Fibroblast of skin of abdomen (primary cell): ENCODE measurements at places on chromosomes 5 and 9.
A peak's percentile ranks its signal among the peaks of the same experiment; 100 is the strongest.

DNA sequence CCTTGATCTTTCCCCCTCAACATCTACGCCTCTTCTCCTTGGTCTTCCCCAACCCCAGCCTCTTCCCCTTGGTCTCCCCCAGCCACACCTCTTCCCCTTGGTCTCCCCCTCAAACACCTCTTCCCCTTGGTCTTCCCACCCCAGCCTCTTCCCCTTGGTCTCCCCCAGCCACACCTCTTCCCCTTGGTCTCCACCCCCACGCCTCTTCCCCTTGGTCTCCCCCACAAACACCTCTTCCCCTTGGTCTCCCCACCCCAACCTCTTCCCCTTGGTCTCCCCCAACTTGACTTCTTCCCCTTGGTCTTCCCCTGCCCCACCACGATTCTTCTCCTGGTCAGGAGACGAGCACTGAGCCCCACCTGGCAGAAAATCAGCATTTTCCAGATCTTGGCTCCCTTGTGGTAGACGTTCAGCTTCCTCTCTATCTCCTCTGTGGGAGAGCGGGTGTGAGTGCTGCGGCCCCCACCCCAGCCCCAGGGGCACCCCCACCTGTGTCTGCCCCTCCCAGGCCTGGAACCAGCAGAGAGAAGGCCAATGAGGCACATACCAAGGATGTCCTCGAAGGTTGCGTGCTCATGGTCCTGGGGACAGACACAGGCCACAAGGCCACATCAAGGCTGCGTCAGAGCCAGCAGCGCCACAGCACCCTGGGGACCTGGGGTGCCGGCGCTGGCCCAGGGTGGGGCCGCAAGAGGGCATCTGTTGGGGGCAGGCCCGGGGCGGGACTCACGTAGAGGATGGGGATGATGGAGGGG, 7.0 kb downstream of the NSMF start:
- no peak for DNase-seq

GRCh38 chr5:114122852-114123251, 239.0 kb upstream of the KCNN2 start:
- DNase-seq, result no peak

- no peak for DNase-seq
Measured at GRCh38 chr5:612498-613424, 621 bp downstream of the CEP72 start.

DNA sequence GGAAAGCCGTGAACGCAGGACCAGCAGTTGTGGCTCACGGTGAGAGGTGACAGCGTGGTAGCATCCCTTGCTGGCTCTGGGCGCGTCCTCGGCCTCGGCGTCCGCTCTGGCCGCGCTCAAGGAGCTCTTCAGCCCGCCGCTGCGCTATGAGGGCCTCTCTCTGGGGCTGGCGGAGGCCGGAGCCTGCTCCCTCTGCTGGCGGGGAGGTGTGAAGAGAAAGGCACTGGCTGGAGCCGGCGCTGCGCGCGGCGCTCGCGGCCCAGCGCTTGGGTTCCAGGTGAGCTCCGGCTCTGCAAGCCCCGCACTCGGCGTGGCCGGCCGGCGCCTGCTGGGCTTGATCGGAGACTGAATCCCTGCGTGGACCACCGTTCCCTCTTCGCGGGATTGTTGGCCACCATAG, 705.6 kb downstream of the SEMA5A start:
- no peak for DNase-seq

DNA sequence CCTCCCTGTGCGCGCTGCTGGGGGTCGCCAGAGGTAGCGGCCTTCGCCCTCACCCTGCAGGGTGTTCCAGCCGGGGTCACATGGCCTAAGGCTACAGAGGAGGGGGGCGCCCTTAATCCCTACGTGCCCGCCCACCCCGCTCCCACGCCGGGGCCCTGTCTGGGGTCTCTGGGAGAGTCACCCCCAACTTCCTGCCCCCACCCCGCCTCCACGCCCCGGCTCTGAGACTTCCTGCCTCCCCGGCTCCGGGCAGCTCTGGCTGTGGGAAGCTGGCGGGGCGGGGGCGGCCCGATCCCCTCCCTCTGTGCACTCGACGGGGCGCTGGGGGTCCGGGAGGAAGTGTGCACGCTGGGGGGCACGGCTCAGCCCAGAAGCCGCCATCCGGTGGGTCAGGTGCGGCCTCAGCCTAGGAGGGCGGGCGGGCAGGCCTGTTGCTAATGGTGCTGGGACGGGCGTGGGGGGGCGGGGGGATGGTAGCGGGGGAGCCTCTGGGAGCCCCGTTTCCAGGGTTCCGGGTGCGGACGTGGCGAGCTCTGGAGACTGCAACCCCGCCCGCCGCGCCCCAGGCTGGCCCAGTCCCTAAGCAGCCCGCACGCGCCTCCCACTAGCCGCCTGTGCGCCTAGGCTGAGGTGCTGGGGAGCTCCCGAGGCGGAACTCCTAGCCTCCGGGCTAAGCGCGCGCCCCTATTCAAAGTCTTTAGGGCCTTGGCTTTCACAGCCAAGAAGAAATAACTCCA, 61.6 kb downstream of the CXXC5 start:
- peak; percentile 35 for DNase-seq

GRCh38 chr5:117103703-117104102, 529.1 kb upstream of the SEMA6A start:
- DNase-seq, result no peak

DNA sequence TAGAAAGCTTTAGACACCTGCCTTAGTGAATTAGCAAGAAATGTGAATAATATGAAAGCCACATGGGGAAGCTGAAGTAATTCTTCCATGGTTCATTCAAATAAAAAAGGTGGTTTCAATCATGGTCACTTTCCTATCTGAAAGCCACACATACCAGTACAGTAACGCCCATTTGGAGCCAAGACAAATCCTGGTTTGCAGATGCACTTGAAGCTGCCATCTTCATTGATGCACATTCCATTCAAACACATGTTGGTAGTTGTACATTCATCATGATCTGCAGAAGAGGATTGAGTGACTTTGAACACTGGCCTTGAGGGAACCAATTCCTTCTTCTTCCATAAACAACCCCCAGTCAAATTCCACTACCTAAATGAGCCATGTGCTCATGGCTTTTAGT, 161.5 kb downstream of the FBN2 start:
- DNase-seq, result peak; percentile 62

- no peak for DNase-seq
Measured at GRCh38 chr9:72687331-72687730, 165.9 kb downstream of the TMC1 start.

DNA sequence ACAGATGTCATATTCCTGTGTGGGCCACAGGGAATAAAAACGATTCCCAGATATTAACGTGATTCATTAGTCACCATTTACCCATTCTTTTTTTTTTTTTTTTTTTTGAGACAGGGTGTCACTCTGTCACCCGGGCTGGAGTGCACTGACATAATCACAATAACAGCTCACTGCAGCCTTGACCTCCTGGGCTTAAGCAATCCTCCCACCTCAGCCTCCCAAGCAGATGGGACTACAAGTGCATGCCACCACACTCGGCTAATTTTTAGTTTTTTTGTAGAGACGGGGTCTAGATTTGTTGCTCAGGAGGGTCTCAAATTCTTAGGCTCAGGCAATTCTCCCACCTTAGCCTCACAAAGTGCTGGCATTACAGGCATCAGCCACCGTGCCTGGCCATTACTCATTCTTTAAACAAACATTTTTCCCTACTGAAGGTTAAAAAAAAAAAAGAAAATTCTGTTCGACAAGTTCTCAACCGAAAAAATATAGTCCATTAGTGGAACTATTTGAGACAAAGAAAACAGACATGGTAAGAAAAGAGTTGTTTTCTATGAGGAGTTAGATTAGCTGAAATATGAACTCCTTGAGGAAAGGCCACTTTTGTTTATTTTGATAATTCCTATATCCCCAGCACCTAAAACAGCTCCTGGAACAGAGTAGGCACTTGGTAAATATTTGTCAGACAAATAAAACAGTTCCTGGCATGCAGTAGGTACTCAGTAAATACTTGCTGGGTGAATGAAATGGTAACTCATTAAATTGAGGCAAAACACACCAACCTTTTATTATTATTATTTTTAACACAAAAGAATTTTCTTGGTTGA, 32.1 kb upstream of the PDCL start:
- no peak for DNase-seq

GRCh38 chr5:55820488-55820887, 30.7 kb upstream of the IL31RA start:
- DNase-seq, result peak; percentile 55

- DNase-seq, result peak; percentile 92
Measured at GRCh38 chr9:86766912-86767311, 180.4 kb downstream of the GAS1 start.

DNA sequence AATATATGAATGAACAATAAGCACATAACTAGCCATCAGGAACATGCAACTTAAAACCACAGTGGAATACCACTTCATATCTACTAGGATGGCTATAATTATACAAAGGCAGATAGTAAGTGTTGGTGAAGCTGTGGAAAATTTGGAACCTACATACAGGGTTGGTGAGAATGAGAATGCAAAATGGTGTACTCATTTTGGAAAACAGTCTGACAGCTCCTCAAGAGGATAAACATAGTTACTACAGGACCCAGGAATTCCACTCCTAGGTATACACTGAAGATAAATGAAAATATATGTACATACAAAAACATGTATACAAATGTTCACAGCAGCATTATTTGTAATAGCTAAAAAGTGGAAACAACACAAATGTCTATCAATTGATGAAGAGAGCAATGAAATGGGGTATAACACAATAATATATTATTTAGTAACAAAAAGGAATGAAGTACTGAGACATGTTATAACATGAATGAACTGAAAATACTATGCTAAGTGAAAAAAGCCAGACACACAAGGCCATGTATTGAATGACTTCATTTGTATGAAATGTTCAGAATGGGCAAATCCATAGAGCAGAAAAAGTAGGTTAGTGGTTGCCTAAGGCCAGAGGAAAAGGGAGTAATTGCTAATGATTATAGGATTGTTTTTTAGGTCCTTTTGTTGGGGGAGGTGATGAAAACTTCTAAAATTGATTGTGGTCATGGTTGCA, 31.2 kb upstream of the CDK5RAP2 start:
- no peak for DNase-seq

DNA sequence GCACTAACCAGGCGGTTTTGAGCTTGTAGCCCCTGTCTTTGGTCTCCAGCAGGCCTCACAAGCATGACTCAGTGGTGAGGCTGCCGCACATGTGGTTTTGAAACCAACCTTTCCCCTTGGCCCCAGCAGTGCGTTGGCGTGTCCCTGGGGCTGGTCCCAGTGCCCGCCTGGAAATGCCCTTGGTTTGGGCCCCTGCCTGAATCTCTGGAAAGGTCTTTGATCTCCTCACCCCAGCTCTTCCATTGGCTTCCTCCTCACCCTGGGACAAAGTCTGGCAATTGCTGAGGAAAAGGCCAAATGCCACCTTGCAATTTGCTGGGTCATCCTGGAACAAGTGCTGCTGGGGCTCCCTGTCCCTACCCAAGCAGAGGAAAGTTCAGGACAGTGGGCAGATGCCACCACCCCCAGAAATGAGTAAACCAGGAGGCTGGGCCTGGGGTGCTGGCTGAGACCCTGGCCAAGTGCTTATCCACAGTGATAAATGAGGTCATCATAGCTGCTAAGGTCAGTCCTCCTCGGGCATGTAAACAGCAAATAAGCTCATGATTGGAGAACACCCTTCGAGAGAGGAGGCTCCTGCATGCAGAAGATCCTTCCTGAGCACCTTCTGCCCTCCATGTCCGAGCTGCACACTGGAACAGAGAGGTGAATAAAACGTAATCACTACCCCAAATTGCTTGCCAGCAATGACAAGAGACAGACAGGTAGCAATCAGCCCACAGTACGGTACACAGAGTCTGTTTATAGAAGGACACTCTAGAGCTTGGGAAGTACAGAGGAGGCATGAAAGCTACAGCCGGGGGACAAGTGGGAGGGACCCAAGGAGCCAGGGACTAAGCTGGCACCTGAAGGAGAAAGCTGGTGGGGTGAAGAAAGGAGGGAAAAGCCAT, 98.9 kb upstream of the CPEB4 start:
- peak; percentile 29 for DNase-seq

GRCh38 chr9:19924080-19924479, 135.2 kb upstream of the SLC24A2 start:
- no peak for DNase-seq

GRCh38 chr9:134597041-134597913, 44.3 kb upstream of the COL5A1 start:
- DNase-seq, result peak; percentile 21

DNA sequence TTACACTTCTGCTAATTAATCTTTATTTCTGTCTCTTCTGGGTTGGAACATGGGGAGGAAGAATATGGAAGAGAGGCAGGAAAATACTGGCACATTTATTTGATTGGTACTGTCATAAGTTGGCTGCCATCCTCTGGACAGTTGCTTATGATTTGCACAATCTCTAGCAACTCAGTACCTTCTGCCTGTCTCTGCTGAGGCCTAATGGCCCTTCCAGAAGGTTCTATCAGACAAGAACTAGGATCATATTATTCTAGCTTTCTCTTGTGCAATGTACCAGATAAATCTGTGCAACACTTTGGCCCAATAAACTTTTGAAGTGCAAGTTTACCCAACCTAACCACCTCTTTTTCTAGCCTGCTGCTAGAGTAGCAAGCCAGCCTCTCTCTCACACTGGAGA, 335.0 kb downstream of the ARRDC3 start:
- DNase-seq, result no peak

- no peak for DNase-seq
Measured at GRCh38 chr5:39158127-39158593, 61.2 kb downstream of the FYB1 start.

- DNase-seq, result no peak
Measured at GRCh38 chr9:130266236-130267098, 907 bp downstream of the HMCN2 start.

GRCh38 chr5:52771343-52772039, 16.2 kb upstream of the ITGA1 start:
- no peak for DNase-seq

DNA sequence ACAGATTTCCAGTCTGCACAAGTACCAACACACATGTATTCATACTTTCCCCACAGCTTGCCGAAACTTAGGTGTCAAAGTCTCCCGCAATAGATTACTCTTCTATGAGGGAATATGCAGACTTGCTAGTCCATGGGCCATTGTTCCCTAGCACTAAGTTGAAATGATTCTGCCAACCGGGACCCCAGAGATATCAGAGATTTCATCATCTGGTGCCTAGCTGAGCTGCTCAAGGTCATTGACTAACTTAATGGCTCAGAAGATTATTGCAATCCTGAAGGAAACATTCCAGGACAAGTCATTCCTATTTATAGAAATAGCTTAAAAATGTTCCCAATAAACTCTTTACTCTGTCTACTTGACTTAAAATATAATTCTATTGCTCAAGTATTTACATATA, 202.6 kb downstream of the PIK3R1 start:
- DNase-seq, result peak; percentile 50

- DNase-seq, result peak; percentile 78
Measured at GRCh38 chr5:155872629-155873220, 454.2 kb upstream of the SGCD start.

GRCh38 chr5:67672636-67673035, 476.0 kb upstream of the CD180 start:
- DNase-seq, result peak; percentile 19

- DNase-seq, result no peak
Measured at GRCh38 chr9:93088656-93089015, 7.4 kb upstream of the CARD19 start.

- DNase-seq, result no peak
Measured at GRCh38 chr5:9499498-9499876, 46.4 kb downstream of the SEMA5A start.

- no peak for DNase-seq
Measured at GRCh38 chr5:103411711-103412110, 150.9 kb downstream of the NUDT12 start.

- no peak for DNase-seq
Measured at GRCh38 chr9:72486594-72486955, 34.8 kb upstream of the TMC1 start.

GRCh38 chr5:11212706-11213105, 451.7 kb upstream of the DAP start:
- DNase-seq, result no peak

- no peak for DNase-seq
Measured at GRCh38 chr9:113532809-113533190, 69.3 kb downstream of the RGS3 start.
